Stimulated activated CD8-positive, alpha-beta memory T cell treated with anti-CD3 and anti-CD28 coated beads, Interleukin-4, amount 100 ng/mL, for 1 hour (primary cell): ENCODE measurements at places on chromosomes 1 and 21.

DNA sequence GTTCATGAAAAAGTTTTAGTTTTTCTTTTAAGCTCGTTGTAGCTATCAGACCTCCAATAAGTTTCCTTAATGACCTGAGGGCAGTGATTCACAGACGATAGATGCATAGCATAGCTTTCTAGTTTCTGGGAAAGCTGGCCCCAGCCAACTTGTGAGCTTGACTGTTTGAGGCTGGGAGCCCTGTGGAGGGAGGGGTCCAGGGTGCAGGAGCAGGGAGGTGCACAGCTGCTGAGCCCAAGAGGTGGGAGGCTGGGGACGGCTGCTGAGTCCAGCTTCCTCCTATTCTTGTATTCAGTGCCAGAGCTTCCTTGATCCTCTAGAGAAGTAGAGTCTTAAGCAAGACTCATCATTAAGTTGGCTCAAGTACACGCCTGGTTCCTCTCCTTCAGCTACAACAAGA, 11.0 kb upstream of the AVPR1B start:
- DNase-seq = no peak

DNA sequence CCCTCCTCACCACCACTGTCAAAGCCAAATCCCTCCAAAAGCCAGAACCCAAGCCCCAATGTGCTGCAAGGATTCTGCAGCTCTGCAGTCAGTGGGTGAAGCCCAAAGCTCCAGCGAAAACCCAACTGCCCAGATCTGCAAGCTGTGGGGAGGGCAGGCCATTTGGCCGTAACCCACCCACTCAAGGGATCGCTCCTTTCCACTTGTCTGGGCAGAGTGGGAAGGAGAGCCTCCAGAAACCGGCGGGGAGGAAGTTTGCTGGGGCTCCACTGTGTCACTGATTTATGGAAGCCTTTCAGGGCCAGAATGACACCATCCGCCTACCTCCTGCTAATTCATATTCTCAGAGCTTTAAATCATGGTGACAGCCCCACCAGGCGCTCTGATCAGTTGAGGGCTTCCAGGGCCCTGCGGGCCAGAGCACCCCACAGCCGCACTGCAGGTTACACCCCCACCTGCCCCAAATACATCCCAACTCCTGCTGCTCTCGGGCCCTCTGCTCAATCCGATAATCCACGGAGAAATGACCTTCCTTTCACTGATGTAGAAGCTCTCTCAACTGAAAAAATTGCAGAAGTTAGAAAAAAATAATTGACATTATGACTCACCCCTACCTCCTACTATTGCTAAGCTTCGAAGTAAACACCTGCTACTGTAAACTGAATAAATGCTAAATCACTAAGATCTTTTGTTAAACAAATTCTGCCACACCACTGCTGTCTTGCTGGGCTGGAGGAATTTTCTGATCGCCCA, 40.6 kb upstream of the RAB4A start:
- DNase-seq = no peak

DNA sequence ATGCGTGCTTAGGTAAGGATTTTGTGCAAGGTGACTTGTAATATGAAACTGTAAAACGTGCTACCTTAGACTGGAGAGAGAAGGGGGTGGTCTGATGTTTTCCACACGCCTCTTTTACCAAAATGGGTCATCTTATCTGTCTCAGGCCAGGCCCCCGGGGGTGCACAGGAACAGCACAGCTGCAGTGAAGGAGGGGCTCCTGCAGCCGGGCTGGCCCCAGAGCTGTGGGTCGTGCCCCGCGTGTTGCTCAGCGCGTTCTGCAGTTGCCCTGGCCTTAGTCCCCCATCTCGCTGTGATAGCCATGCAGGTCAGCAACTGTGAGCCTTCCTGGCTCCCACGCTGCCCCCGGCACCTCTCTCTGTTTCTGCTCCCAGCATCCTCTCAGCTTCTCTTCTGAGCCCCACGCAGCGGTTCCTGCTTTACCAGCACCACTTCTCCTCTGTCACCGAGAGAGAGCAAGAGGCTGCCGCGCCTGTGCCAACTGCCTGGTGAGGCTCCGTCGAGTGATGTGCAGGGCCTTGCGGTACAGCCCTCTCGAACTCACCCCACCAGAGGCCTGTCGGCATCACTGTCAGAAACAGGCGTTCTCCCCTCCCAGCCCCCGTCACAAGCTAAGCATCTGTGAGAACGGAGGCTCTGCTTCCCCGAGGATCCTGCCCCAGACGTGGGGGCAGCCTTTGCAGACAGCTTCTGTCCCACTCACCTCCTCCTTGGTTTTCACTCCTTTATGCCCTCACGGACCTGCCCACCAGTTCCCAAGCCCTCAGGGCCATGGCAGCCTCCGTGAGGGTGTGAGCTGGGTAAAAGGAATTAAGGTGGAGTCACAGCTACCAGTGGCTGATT, 73.3 kb downstream of the ADARB1 start:
- no peak for DNase-seq

- DNase-seq = no peak
Observed at GRCh38 chr1:62601457-62601856, 4.1 kb downstream of the ANGPTL3 start.

DNA sequence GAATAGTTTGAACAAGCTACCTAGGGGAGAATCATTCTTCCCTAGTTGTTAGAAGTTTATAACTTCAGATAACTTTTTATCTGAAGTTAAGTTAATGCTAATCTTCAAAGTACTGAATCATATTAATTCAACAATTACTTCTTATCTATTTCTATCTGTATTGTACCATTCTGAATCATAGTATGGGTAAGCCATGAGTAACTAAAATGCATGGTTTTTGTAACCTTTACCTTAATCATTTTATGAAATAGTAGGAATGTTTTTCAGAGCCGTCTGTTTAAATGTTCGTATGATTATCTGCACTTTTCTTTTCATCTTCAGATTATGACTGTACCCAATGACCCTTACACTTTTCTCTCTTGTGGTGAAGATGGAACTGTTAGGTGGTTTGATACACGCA, 50.3 kb upstream of the MPC2 start:
- no peak for DNase-seq

DNA sequence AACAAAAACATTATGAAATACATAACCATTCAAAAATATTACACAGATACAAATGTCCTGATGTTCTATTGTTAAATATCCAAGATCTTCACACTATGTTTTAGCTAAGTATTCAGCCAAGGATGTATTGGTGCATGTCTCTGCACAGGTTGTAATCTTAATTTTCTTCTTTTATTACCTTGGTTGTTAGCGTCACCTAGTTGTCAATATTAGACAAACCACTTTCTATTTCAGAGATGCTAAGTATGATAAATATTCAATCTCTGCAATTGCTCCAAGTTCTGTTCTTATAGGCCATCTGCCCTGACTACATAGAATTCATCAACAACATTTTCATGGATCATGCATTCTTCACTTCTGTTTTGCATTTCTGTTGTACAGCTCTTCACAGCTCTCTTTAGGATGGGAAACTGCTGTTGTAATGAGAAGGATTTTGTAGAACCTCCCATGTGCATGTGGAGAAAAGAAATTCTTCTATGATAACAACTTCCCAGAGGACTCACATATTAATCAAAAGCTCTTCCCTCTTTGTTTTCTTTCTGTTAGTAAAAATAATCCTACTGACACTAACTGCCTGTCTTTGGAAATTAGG, 380.1 kb downstream of the NUF2 start:
- no peak for DNase-seq

DNA sequence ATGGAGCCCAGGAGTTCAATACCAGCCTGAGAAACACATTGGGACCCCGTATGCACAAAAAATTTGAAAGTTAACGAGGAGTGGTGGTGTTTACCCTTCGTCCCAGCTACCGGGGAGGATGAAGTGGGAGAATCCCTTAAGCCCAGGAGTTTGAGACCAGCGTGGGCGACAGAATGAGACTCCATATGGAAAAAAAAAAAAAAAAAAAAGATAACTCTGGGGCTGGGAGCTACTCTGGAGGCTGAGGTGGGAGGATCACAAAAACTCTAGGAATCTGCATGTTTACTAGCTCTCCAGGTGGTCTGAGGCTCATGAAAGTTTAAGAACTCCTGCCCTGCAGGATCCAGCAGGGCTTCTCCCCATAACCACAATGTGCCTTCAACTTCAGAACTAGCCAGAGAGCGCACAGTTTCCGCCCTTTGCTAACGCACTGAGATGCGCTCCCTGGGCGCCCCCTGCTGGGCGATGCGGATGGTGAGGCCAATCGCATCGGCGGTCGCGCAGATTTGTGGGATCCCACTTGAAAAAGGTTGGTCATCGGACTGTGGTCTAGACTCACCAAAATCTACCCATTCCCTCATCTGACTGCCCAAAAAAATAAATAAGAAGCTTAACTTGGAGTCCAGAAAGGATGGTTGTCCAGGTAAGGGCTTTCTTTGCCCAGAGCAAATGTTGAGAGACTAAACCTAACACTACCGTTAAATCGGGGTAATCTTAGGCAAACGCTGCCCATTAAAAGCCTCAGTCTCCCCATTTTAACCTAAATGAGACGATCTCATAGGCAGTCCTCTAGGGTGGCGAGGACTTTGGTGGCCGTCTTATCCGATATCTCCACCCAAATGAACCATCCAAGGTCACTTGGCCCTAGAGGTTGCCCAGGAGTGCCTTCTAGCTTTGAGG, 8.8 kb downstream of the ZNF683 start:
- DNase-seq = peak; percentile 74
